ENCODE measurements at places on chromosomes 16 and 17.

DNA sequence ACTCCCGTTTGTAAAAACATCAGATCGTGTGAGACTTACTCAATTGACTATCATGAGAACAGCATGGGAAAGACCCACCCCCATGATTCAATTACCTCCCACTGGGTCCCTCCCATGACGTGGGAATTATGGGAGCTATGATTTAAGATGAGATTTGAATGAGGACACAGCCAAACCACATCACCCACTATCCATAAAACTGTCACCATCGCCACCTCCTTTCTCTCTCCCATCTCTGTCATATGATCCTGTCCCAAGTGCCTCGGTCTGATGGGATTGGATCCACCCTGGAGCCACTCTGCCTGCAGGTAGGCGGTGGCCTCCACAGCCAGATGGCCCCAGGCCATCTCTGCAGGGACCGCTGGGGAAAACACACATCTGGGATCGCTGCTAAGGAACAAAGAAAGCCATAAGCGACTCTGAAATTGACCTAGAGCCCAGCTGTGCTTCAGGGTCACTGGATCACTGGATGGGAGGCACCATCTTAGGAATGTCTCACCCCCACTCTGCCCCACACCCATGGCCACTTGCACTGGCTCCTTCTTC, 61.2 kb downstream of the TMEM186 start:
- DNase-seq = no peak

DNA sequence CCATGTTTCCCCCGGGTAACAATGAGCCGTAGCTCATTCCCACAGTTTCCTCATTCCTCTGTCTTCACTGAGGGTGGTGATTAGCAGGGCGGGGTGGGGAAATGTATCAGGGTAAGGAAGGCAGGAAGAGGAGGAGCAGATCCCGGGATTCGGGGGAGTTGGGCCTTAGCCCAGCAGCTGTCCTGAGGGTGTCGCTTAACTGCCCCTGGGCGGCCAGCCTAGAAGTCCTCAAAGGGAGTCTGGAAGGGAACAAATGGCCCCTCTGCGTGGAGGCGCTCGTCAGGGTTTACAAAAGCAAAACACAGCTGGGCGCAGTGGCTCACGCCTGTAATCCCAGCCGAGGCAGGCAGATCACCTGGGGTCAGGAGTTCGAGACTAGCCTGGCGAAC, 14.3 kb downstream of the MLYCD start:
- no peak for DNase-seq

DNA sequence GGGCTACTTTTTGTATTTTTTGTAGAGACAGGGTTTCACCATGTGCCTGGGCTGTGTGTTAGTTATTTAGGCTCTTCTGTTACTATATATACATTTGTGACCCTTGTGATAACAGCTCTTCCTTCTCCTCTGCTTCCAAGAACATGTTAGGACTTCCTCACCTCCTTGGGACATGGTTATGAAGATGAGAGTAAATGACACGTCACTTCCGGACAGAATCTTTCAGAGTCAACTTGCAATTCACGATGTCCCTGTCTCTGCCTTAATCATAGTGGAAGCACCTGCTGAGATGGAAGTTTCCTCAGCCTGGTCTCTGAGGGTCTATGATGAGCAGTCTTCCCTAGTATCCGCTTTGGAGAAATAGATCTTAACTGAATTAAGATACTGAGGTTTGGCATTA, 42.9 kb downstream of the CCDC42 start:
- DNase-seq = no peak

DNA sequence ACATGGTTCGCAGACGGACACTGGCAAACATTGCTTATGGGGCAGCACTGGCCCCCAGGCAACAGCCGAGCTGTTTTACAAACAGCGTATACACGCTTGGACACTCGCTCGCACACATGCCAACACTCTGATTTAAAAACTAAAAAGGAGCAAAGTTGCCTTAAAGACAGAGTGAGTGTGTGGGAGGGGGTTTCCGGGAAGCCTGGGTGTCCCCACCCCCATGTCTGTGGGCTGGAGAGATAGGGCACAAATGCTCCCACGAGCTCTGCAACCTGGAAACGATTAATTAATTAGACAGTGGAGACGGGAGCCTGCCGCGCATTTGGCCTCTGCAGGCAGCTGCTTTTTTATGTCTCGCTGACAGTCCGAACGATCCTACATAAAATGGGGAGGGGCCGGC, 107.9 kb upstream of the ZNF469 start:
- no peak for DNase-seq

DNA sequence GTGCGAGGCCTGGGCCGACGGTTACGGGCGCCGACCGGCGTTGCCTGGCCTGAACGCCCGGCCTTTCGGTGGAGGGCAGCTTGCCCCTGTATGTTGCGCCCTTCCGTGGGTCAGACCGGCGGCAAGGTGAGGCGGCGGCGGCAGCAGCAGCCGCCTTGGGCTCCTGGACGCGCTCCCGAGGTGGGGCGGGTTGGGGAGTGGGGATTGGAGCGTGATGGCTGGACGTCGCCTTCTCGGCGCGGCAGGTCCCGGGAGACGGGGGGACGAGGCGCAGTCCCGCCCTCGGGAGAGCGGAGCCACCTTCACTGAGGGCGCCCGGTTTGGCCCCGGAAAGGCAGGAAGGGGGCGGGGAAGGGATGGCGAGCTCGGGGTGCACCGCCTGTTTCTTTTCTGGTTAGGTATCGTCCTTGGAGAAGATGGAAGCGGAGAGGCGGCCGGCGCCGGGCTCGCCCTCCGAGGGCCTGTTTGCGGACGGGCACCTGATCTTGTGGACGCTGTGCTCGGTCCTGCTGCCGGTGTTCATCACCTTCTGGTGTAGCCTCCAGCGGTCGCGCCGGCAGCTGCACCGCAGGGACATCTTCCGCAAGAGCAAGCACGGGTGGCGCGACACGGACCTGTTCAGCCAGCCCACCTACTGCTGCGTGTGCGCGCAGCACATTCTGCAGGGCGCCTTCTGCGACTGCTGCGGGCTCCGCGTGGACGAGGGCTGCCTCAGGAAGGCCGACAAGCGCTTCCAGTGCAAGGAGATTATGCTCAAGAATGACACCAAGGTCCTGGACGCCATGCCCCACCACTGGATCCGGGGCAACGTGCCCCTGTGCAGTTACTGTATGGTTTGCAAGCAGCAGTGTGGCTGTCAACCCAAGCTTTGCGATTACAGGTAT, 671 bp downstream of the DGKE start:
- DNase-seq = peak; percentile 60

- DNase-seq = no peak
These were observed 494.5 kb upstream of the CA10 start for GRCh38 chr17:52653014-52653413.

GRCh38 chr16:6777624-6778023, 555.0 kb upstream of the RBFOX1 start:
- no peak for DNase-seq

GRCh38 chr17:60798576-60798975, 120.9 kb downstream of the BCAS3 start:
- DNase-seq = no peak

DNA sequence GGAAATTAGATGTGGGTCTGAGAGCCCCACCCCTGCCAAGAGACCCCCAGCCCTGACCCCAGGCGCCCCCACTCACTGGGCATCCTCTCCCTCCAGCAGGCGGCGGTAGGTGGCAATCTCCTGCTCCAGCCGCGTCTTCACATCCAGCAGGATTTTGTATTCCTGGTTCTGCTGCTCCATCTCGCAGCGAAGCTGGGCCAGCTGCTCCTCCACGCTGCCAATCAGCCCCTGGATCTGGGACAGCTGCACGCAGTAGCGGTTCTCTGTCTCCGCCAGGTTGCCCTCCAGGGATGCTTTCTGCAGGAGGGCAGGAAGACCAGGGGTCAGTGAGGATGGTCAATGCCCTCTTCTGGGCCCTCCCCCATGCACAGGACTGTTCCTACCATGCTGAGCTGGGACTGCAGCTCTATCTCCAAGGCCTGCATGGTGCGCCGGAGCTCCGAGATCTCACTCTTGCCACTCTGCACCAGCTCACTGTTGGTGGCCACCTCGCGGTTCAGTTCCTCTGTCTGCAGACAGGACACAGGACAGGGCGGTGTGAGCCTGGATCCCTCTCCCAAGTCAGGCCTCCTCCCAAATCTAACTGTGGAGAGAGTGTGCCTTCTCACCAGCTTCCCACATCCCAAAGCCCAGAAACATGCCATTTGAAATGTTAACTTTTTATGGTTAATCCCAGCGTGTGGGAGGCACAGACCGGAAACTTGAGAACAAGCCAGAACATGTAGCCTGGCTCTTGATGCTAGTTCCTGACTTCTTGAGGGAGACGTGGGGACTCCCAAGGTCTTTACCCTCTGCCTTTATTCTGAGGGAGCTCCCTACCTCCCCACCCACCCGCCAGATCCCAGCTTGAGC, 3.6 kb downstream of the KRT17 start:
- DNase-seq = no peak

DNA sequence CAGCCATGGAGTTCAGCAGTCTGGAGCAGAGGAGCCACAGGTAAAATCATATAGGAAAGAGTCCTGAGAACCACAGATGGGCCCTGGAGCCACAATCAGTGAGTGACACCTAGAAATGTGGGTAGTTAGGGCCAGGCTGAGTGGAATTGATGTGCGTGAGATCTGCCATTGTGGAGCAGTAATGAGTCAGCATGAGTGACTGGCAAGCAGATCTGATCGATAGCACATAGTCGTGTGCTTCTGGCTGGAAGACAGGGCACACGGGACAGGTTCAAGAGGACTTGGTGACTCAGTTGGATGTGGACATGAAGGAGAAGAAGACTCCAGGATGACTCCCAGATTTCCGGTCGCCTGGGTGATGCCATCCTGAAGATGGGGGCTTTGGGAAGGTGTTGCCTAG, 12.3 kb downstream of the ADORA2B start:
- DNase-seq = no peak
